Myometrial cell (primary cell): ENCODE measurements at places on chromosomes 3 and 15. TPM values are rescaled to one million over a fixed set of nuclear protein-coding genes. Genes with fewer than 3 reads are reported as not detected.

CHRNA7 gene
- total RNA-seq = 2.9 TPM in 1 of 2 replicates, not detected in the other

GRAMD1C gene
- total RNA-seq = 2.0 and 3.9 TPM in 2 replicates

SOX14 gene
- not detected in 2 replicates for total RNA-seq

ZNF770 gene
- 13.0 and 18.6 TPM in 2 replicates for total RNA-seq

TJP1 gene
- total RNA-seq = 73.8 and 78.3 TPM in 2 replicates

PP2D1 gene
- total RNA-seq = not detected in 2 replicates

ARRDC4 gene
- 13.3 and 15.4 TPM in 2 replicates for total RNA-seq

KIF15 gene
- total RNA-seq = 7.8 and 8.9 TPM in 2 replicates

CX3CR1 gene
- total RNA-seq = not detected in 2 replicates

HYAL1 gene
- 1.7 and 2.8 TPM in 2 replicates for total RNA-seq

IMPG2 gene
- under 0.01 and 0.18 TPM in 2 replicates for total RNA-seq

TWF2 gene
- 228 and 236 TPM in 2 replicates for total RNA-seq

FANCD2OS gene
- total RNA-seq = not detected in 2 replicates

EEFSEC gene
- total RNA-seq = 9.2 and 13.8 TPM in 2 replicates
